ENCODE measurements at places on chromosomes 6 and 20. TPM values are rescaled to one million over a fixed set of nuclear protein-coding genes. Genes with fewer than 3 reads are reported as not detected.

CRIP3 gene
- total RNA-seq, result 4.2 TPM

DNA sequence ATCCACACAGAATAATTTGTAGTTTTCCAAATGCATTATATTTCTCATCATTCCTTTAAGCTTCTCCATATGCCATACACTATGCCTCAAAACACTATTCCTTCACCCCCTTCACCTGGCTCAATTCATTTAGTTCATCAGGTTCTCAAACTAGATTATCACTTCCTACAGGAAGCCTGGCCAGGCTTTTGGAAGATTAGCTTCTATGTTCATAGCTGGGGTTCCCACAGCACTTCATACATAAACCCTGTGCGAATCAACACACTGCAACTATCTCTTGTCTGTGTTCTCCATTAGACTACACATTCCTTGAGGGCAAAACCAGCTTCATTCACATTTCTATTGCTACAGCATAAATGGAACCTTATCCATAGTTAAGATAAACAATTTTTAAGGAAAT, 40.5 kb upstream of the PLN start:
- DNase-seq, result no peak

GRCh38 chr20:45495501-45495941, 19.9 kb downstream of the SPINT3 start:
- no peak for DNase-seq

DNA sequence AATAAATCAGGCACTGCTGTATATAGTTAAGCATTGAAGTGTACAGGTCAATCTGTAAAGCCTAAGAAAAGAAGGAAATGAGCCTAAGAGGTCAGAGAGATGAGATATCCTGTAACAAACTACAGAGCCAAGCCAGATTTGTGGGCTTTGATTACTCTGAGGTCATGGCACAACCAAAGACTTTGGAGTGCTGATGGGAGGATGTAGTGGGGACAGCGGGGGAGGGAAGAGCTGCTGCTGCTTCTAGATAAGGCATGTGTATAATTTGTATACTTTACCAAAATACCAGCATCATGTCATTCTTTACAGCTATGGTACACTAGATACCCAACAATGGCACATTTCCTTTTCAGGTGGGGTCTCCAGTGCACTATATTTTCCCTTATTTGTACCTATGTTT, 102.5 kb downstream of the OGFRL1 start:
- DNase-seq, result no peak

GRCh38 chr6:105212587-105212986, 32.8 kb upstream of the POPDC3 start:
- no peak for DNase-seq

FRK gene
- 0.12 TPM for total RNA-seq

DNA sequence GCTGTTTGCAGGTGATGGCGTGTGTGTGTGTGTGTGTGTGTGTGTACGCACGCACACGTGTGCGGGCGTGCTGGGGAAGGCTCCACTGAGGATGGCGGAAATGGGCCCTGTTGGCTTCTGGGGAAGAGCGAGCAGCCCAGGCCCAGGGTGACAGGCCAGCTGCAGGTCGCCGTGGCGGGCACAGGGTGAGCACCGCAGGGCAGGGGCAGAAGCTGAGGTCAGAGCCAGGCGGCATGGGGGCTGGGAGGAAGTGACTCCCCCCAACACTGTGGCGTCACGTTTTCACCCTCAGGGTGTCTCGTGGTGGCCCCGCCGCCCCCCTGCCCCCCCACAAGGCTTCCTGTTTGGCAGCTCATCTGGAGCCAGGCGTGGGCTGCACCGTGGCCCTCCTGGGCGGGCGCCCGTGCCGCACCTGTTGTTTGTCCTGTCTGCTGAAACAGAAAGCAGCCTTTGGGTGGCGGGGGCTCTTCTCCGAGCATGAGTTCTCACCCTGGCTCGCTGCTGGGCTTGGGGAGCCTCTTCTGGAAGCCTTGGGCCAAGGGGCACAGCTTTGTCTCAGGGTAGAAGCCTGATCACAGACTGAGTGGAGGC, 7.1 kb downstream of the RBM38 start:
- DNase-seq, result peak; percentile 70

GRCh38 chr20:19774135-19774933, 16.3 kb downstream of the RIN2 start:
- no peak for DNase-seq

- no peak for DNase-seq
Observed at GRCh38 chr6:167825332-167826229, 1.1 kb upstream of the AFDN start.

DNA sequence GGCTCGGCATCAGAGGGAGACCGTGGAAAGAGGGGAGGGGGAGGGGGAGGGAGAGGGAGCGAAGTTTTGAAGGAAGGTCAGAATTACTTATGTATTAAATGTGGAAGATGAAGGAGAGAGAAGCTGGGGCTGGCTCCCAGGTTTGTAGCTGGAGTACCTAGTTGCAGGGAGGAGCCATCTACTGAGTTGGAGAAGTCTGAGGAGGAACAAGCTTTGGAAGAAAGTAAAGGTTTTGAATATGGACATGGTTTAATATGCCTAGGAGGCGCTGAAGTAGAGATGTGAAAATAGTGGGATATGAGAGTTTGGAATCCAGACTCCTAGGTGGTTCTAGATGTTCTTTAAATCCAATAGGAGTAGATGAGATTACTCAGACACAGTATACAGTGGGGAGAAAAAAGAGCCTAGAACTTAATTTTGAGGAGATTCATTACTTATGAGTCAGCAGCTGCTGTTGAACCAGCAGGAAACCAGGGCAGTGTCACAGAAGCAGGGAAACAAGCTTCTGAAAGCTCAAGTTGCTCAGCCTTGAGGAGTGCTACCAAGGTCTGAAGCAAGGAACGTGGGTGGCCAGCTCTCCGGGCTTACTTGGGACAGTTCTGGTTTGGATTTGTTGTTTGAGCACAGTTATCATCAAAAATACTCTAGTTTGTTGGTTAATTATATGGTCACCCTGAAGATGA, 149.3 kb downstream of the UTRN start:
- DNase-seq, result no peak

GRCh38 chr6:89485320-89485719, 52.4 kb downstream of the ANKRD6 start:
- DNase-seq, result no peak

SEMG2 gene
- total RNA-seq, result not detected

DNA sequence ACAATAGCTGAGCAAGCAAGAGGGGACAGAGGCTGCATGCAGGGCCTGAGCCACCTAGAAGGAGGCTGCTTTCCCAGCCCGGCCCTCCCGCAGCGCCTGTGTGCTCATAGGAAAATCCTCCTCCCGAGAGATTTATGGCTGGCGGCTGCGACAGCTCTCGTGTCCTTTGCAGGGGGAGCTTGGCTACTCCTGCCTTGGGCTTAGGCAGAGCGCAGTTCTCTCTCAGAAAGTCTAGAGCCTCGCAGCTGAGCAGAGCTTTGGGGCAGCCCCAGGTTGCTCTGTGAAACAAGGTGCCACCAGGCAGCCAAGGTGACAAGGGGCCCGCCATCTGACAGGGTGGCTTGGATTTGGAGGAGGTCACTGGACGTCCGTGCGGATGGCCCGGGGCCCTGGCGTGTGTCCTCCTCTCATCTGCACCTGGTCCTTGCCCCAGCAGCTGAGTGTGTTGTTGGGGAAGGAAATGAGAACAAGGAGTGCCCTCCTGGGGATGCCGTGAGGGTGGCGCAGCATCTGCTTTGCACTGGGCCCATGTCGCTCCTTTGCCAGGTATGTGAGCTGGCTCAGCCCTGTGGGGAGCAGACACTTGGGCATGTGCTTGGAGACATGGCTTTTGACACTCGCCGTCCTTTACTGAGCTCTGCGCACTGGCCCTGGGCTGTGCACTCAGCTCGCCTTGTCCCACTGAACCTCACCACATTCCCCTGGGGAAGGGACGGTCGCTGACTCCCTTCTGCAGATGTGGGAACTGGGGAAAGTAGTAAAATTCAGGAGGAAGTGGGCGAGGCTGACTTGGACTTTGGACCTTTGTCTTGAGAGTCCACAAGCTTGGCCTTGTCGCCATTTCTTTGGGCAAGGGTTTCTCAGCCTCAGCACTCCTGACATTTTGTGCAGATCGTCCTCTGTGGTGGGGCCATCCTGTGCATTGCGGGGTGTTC, 41.9 kb downstream of the EDN3 start:
- DNase-seq, result no peak

PGC gene
- not detected for total RNA-seq

DNA sequence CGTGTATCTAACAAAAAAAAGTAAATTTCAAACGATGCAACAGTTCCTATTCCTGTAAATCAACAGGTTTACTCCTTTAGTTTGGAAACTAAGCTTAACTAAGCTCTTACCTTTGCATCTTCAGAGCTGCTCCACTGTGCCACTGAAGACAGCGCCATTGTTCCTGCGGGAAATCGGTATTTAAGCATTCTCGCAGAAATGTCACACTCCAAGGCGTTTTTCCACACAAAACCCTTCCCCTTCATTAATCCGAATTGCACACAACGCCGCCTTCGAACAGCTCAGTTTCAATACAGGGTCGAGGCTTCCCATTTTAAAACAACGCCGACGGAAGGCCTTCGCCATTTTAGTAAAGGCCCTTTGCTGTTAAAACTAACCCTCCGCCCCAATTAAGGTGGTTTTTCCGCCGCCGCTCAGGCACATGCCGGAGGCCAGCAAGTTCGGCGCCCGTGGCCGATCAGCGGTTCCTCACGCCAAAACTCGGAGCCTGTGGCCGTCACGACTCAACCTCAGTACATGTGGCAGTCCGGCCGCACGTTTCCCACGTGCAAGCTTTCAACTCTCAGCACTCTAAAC, 35.4 kb upstream of the SYNCRIP start:
- DNase-seq, result no peak

- no peak for DNase-seq
Observed at GRCh38 chr6:135254471-135254870, 73.4 kb downstream of the MYB start.

RAET1E gene
- 0.11 TPM for total RNA-seq

STK4 gene
- total RNA-seq, result 205 TPM

- no peak for DNase-seq
Observed at GRCh38 chr6:15929685-15930084, 199.2 kb upstream of the MYLIP start.

GRCh38 chr6:39530201-39530759, 194.9 kb downstream of the KIF6 start:
- DNase-seq, result no peak

IL20RA gene
- not detected for total RNA-seq

DNA sequence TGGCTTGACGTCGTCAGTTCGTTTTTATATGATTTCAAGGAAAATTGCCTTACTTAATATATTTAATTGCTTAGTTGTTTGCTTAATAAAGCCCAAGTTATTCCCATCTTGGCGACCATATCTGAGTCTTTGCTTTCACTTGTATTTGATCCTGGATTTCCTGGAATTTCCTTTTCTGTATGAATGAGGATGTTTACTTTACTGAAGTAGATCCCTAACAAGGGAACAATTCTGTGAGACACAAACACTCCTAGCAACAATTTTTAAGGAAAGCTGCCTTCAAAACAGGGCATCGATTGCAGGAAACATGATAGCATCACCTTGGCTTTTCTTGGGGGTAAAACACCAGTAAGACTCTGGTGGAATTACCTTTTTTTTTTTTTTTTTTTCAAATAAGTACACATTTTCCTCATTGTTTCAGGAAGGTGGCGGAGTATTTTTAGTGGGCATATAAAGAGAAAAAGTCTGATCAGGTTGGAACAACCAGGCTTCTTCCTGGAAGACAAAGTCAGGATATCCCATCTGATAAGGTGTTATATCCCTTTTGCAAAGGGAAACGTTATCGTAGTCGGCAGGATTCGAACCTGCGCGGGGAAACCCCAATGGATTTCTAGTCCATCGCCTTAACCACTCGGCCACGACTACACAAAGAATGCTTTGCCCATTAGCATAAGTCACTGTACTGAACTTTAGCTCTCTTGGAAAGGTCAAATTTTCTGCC, 68.5 kb upstream of the ZNF184 start:
- DNase-seq, result no peak

- DNase-seq, result no peak
Observed at GRCh38 chr6:108622641-108623298, 62.1 kb downstream of the FOXO3 start.

GRCh38 chr6:167647737-167648470, 178.8 kb upstream of the AFDN start:
- DNase-seq, result no peak

TTLL9 gene
- total RNA-seq, result not detected

SENP6 gene
- 63.0 TPM for total RNA-seq

PNPLA1 gene
- not detected for total RNA-seq

GRCh38 chr6:119986934-119987549, 637.5 kb upstream of the MAN1A1 start:
- no peak for DNase-seq

GRCh38 chr6:139638179-139638941, 263.9 kb upstream of the CITED2 start:
- DNase-seq, result no peak

HLA-DQB1 gene
- total RNA-seq, result 34.7 TPM

DNA sequence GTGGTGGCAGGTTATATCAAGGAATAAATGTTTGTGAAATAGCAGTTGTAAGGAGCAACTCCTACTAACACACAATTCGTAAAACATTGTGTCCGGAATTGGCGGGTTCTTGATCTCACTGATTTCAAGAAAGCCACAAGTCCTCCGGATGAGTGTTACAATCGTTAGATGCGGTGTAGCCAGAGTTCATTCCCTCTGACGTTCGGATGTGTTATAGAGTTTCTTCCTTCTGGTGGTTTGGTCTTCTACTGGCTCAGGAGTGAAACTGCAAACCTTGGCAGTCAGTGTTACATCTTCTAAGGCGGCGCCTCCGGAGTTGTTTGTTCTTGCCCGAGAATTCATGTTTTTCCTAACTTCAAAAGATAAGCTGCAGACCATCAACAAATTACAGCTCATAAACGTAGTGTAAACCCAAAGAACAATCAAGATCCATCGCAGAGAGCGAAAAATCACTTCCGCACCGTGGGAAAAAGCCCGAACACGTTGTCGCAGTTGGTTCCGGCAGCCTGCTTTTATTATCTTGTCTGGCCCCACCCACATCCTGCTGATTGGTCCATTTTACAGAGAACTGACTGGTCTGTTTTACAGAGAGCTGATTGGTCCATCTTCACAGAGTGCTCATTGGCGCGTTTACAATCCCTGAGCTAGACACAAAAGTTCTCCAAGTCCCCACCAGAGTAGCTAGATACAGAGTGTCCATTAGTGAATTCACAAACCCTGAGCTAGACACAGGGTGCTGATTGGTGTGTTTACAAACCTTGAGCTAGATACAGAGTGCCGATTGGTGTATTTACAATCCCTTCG, 58.2 kb downstream of the TRIM27 start:
- peak; percentile 54 for DNase-seq

XKR7 gene
- not detected for total RNA-seq

RSPO4 gene
- not detected for total RNA-seq

ADISSP gene
- total RNA-seq, result 45.0 TPM

RSPH9 gene
- 0.21 TPM for total RNA-seq

GRCh38 chr20:51469578-51470498, 72.7 kb downstream of the NFATC2 start:
- no peak for DNase-seq

DNA sequence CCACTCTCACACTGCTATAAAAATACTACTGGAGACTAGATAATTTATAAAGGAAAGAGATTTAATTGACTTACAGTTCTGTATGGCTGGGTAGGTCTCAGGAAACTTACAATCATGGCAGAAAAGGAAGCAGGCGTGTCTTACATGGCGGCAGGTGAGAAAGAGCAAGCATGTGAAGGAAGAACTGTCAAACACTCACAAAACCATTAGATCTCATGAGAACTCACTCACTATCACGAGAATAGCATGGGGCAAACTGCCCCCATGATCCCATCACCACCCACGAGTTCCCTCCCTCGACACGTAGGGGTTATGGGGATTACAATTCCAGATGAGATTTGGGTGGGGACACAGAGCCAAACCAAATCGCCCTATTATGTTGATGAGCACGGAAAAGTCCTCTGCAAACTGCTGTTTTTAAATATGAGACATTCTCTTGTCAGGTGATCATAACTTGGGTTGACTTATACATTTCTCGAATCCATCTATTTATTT, 133.5 kb downstream of the AIG1 start:
- DNase-seq, result no peak

Data from activated naive CD4-positive, alpha-beta T cell treated with anti-CD3 and anti-CD28 coated beads, Interleukin-2, amount 50 U/mL, for 72 hours (primary cell).